KG1 (cell line): ENCODE measurements at places on chromosomes 2 and 18.

DNA sequence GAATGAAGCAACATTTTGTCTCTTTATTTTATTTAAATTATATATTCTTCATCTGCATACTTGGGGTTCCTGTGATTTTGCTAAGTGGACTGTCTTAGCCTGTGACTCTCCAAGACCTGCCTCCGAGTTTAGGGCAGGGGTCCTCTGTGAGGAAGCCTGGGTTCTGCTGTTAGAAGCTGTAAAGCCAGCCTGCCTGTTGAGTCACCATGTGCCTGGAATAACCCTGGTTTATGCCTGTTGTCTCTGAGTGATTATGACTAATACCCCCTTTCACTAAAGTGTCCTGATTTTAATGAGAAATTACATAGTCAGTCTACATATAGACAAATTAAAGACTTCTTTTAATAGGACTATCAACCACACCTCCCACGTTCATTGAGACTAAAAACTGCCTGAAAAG is 369.1 kb downstream of the ZNF521 start:
- no peak for DNase-seq

- DNase-seq = no peak
These were observed 124.2 kb downstream of the AGAP1 start for GRCh38 chr2:235618039-235618438.

- no peak for DNase-seq
These were observed 51.0 kb downstream of the WDR33 start for GRCh38 chr2:127759931-127760330.

DNA sequence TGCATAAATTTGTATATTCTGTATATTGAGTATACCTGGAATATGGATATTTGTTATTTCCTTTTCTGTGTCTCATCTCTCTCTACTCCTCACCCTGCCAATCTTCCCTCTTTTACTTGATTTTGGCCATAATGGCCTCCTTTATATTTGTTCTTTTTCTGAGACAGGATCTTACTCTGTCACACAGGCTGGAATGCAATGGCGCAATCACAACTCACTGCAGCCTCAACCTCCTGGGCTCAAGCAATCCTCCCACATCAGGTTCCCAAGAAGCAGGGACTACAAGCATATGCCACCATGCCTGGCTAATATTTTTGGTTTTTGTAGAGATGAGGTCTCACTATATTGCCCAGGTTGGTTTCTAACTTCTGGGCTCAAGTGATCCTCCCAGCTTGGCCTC is 30.5 kb downstream of the PREPL start:
- DNase-seq = no peak
